ENCODE measurements at places on chromosomes 3 and 15.

- no peak for DNase-seq
Observed at GRCh38 chr3:113968986-113969385, 21.2 kb downstream of the ZDHHC23 start.

GRCh38 chr3:127719369-127719768 lies 46.6 kb downstream of the ABTB1 start:
- no peak for DNase-seq

GRCh38 chr3:191070762-191071403 lies 128.2 kb upstream of the OSTN start:
- peak; percentile 16 for DNase-seq

GRCh38 chr3:183434992-183435391 lies 6.6 kb upstream of the MCF2L2 start:
- no peak for DNase-seq

GRCh38 chr3:88149101-88149508 lies 654 bp upstream of the C3orf38 start:
- peak; percentile 16 for DNase-seq

- peak; percentile 69 for DNase-seq
Observed at GRCh38 chr3:174945951-174946350, 86.8 kb downstream of the NAALADL2 start.

GRCh38 chr15:72927451-72927850 lies 124.8 kb upstream of the NEO1 start:
- no peak for DNase-seq

DNA sequence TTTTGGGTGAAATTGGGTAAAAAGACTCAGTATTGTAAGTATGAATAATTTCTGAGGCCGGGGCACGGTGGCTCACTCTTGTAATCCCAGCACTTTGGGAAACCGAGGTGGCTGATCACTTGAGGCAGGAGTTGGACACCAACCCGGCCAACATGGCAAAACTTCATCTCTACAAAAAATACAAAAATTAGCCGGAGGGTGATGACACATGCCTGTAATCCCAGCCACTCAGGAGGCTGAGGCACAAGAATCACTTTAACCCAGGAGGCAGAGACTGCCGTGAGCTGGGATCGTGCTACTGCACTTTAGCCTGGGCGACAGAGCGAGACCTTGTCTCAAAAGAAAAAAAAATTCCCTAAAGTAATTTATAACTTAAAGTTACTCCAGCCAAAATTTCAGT lies 162.2 kb downstream of the APBA2 start:
- no peak for DNase-seq

GRCh38 chr3:152047465-152047864 lies 174.0 kb downstream of the SUCNR1 start:
- peak; percentile 68 for DNase-seq

GRCh38 chr3:41652931-41653330 lies 309.0 kb downstream of the ULK4 start:
- peak; percentile 20 for DNase-seq

DNA sequence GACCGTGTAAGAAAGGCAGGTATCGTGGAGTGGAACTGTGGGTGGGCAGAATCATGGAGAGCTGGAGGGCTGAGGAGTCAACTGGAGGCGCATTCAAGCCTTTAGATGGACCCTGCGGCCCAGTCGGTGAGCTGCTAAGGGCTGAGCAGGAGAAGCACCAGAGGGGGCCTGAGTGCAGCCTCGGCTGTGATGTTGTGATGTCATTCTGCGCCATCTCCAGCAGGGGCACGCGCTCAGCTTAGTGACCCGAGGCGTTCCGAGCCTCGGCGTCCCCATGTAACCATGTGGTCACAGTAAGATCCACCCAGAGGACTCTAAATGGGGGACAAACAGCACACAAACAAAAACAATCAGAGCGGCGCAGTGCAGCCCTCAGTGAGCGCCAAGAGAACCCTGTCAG lies 76.8 kb downstream of the VGLL4 start:
- no peak for DNase-seq

- peak; percentile 78 for DNase-seq
Observed at GRCh38 chr3:37096288-37096687, 78.1 kb downstream of the LRRFIP2 start.

DNA sequence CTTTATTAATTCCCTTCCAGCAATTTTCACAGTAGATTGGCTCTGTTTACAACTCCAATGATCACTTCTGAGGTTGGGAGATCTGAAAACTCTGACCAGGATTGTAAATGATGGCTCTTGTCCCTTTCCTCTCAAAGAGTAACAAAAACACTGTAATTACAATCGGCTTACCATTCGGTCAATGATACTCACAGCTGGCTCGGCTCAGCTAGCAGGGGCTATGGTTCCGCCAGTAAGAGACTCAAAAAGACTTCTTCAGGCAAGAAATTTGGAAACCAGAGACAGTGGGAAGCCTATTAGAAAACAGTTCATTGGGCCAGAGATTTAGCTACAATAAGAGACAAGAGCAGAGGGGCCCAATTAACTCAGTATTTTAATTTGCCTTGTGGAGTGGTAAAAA lies 96.6 kb downstream of the LRRC3B start:
- DNase-seq = no peak

- peak; percentile 23 for DNase-seq
Observed at GRCh38 chr3:160403028-160403545, 3.6 kb downstream of the SMC4 start.

DNA sequence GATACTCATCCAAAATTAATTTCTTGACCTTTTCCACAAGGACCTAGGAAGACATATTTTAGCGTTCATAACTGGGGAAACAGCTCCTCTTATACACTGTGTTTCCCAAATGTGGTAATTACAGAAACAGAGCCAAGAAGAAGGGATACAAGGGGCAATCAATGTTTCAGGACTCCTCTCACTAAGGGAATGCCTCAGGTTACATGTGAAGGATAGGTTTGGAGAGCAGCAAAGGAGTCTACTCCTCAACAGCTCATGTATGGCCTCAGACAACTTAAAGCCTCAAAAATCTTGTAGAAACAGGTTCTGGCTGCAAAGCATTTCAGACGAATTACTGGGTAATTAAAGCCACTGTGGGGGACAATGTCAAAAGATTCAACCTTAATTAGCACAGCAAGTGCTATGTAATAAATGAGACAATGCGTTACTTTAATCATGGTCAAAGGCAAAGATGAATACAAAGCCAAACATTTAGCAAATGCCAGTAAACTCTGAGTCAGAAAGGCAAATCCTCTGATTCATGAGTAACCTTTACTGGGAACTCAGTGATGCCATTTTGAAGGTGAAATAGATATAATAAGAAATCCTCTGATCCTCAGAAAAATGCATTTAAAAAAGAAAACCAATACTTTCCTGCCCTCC lies 1111.2 kb downstream of the TUSC7 start:
- peak; percentile 66 for DNase-seq

GRCh38 chr3:32143849-32144757 lies 37.7 kb downstream of the GPD1L start:
- DNase-seq = peak; percentile 97

DNA sequence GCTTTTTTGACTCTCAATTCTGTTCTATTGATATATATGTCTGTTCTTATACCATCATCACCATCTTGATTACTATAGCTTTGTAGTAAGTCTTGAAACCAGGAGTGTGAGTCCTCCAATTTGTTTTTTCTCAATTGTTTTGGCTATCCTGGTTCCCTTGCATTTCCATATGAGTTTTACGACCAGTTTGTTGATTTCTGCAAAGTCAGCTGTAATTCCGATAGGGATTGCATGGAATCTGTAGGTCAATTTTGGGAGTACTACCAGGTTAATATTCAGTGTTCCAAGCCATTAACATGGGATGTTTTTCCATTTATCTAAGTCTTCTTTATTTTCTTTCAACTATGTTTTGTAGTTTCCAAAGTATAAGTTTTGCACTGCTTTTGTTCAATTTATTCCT lies 27.0 kb downstream of the PGBD4 start:
- no peak for DNase-seq

DNA sequence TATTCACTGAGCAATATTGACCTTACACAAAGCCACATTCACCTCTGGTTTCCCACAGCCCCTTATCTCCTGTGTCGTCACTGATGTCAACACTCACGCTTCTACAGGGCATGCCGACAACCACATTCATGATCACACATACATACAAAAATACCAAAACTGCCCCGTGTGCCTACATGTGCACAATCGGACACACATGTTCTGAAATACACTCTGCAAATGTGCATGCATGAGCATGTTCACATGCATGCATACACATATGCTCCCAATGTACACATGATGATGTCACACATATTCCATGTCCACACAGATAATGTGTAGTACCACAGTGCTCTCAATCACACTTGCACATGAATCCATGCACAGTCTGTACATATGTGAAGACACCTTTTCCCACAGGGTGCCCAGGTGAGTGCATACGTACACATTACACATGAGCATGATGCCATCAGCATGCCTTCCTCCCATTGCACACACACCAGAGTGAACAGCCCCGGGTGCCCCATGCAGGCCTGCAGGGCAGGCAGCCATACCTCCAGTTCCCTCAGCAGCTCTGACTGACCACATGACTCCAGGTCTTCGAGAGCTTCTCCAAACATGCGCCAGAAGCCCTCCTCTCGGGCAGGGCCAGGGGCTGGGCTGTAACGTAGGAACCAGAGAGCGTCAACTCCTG lies 37.0 kb downstream of the GRIP2 start:
- DNase-seq = no peak

DNA sequence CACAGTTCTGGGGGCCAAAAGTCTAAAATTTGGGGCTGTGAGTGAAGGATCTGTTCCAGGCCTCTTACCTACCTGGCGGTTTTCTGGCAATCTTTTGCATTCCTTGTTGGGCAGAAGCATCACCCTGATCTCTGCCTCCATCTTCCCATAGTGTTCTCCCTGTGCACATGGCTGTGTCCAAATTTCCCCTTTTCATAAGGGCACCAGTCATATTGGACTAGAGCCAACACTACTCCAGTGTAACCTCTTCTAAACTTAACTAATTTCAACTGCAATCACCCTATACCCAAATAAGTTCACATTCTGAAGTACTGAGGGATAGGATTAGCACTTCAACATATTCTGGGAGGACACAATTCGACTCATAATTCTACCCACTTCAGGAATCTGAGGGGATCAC lies 85.0 kb downstream of the CCNL1 start:
- no peak for DNase-seq

- peak; percentile 89 for DNase-seq
Observed at GRCh38 chr3:142501004-142501926, 53.4 kb upstream of the XRN1 start.

- DNase-seq = no peak
Observed at GRCh38 chr3:123505820-123506219, 56.9 kb upstream of the ADCY5 start.

- no peak for DNase-seq
Observed at GRCh38 chr3:118641608-118642007, 393.0 kb downstream of the IGSF11 start.

GRCh38 chr3:178406206-178406605 lies 130.0 kb upstream of the KCNMB2 start:
- DNase-seq = no peak
